Activated CD8-positive, alpha-beta memory T cell treated with anti-CD3 and anti-CD28 coated beads for 48 hours (primary cell): ENCODE measurements at places on chromosomes 5 and 9.

DNA sequence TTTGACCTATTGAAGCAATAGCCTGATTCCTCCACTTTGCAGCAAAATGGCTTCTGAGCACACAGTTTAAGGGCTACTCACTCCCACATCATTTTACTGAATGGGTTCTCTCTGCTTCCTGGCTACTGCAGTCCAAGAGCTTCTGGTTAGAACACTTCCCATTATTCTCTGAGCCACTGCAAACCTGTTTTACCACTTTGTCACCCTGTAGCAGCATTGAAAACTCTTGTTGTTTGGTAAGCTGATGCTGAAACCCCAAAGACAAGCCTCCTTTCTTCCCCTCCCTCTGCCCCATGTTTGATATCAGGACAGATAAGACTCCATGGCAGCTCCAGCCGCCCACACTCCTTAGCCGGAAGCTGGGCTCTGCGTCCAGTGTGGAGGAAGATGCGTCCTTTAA lies 84.4 kb upstream of the RARS1 start:
- no peak for DNase-seq

GRCh38 chr5:108730617-108731340 lies 16.9 kb upstream of the FER start:
- DNase-seq = no peak

GRCh38 chr5:120443607-120444006 lies 20.5 kb upstream of the PRR16 start:
- no peak for DNase-seq

GRCh38 chr5:141898448-141899049 lies 20.3 kb upstream of the PCDH1 start:
- DNase-seq = no peak

- no peak for DNase-seq
These were observed 701 bp upstream of the LMX1B start for GRCh38 chr9:126612813-126613641.

- DNase-seq = peak; percentile 20
These were observed at the start of gene KCNT1 for GRCh38 chr9:135701959-135702721. Gene KCNT1, plus strand, starts transcription at chr9:135702185. Its CDS starts 74 bp downstream, at chr9:135702259.

GRCh38 chr9:124012368-124013301 lies 1.1 kb downstream of the LHX2 start:
- DNase-seq = no peak

DNA sequence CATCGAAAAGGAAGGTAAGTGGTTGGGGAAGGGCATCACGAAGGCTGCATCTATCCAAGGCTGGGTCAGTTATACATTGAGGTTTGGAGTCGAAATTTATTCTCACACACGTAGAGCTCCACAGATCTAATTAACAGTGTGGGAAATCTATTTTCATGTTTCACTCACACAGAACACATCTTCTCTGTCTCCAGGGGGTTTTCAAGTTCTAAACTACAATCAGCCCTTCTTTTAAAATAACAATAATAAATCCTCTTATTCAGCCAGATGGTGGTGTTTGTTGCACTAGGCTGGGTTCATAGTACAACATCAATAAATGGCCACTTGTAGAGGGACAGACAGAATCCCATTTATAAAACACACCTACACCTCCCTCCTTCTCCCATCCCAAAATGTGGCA lies 174.5 kb upstream of the KLF9 start:
- DNase-seq = no peak

DNA sequence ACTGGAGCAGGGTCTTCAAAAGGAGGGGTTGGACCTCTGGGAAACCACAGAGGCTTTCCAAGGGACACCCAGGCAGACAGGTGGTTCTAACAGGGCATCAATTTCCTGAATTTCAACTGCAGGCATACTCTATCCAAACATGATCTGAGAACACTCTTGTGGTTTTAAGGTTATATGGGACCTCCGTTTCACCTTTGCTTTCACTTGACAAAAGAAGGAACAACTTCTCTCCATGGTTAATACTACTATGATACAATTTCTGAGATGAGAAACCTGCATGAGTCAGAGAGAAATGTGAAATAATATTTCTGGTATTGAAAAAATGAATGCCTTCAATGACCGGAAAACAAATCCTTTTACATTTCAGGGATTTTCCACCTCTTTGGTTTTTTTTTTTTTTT lies 28.0 kb upstream of the ERAP1 start:
- DNase-seq = no peak

DNA sequence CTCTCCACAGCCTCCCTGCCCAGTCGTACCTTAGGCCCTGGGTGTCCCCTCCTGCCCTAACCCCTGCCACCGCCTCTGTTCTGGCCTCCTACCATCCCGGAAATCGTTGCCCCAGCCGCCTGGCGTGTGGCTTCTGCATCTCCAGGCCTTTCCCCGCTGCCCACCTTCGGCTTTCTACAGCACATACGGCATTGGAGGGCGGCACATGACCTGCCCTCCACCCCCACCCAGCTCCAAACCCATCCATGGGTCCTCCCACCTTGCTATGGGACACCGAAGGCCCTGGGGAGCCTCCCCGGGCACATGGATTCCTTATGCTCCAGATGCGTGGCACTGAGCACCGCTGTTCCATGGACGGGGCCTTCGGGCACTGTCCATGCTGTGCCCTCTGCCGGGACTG lies 32.0 kb downstream of the FGF18 start:
- no peak for DNase-seq

GRCh38 chr9:297104-297972 lies 82.7 kb downstream of the DOCK8 start:
- no peak for DNase-seq

- DNase-seq = no peak
These were observed 76.2 kb upstream of the LPAR1 start for GRCh38 chr9:111114486-111114885.
